Fibroblast of skin of back (primary cell): ENCODE measurements at places on chromosomes 16 and 17.
A peak's percentile ranks its signal among the peaks of the same experiment; 100 is the strongest.

GRCh38 chr17:19327031-19327783 is 35.3 kb downstream of the B9D1 start:
- DNase-seq, result peak; percentile 89

DNA sequence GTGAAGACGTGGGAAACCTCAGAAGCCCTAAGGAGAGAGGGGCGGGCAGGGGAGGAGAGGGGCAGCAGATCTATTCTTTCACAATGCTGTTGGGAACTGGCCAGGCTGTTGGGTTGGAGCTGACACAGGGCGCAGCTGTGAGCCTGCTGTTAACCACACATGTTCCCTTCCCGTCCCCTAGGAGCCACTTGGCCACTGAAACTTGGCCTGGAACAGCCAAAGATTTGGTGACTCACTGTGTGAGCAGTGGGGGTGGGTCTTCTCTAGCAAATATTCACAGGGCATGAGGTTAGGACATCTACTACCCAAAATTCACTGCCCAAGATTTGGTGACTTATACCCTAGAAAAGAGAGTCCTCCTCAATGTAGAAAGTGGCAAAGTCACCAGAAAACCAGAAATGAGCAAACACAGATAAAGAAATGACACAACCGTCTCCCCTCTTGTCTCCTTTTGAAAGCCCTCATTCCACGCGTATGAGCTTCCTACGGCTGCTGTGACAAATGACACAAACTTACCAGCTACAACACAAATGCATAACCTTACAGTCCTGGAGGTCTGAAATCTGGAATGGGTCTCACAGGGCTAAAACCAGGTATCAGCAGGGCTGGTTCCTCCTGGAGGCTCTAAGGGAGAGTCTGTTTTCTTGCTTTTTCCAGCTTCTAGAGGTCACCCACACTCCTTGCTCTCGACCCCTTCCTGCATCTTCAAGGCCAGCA is 6.3 kb downstream of the TBC1D16 start:
- DNase-seq, result peak; percentile 85

DNA sequence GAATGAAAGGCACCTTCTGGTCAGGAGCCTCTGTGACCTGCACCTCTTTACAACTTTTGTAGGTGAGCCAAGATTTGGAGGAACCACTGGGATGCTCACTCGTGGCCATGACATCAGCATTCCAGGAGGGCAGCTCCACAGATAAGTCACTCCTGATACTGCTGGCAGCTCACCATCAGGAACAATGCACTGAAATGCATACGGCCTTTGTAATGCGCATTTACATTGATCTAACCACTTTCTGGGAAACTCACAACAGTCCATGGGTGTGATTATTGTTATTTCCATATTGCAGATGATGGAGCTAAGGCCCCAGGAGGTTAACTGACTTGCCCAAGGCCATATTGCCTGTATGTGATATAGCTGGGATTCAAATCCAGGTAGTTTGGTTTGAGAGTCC is 34.3 kb upstream of the PMFBP1 start:
- no peak for DNase-seq

- DNase-seq, result peak; percentile 64
Observed at GRCh38 chr16:66478733-66479511, 51.8 kb downstream of the BEAN1 start.

GRCh38 chr16:27315333-27316037 is 1.7 kb downstream of the IL4R start:
- DNase-seq, result peak; percentile 35

GRCh38 chr17:48618256-48618896 is 3.3 kb upstream of the HOXB8 start:
- peak; percentile 66 for DNase-seq

- DNase-seq, result no peak
Observed at GRCh38 chr16:8108991-8109509, 481.3 kb downstream of the TMEM114 start.
